Hematopoietic multipotent progenitor cell treated with erythropoietin and hydrocortisone succinate and interleukin-3 and kit ligand, for 6 days (in vitro differentiated cells): ENCODE measurements at places on chromosomes 5 and 9.

DNA sequence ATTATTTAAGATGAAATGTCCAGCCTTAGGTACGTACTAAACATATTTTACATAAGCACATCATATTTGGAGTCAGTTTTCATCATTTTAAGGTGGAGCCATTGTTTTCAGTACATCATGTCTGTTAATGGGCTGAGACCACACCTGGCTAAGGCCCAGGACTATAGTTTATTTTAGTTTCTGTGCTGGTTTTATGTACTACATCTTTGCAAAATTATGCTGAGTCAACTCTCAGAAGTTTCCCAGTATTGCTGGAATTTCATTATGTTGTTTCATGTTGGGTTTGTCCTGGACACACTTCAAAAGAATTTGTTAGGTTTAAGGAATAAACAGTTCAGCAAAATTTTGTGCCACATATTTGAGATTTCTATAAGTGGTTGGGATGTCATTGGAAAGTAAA is 171.2 kb downstream of the CCDC171 start:
- DNase-seq: no peak

DNA sequence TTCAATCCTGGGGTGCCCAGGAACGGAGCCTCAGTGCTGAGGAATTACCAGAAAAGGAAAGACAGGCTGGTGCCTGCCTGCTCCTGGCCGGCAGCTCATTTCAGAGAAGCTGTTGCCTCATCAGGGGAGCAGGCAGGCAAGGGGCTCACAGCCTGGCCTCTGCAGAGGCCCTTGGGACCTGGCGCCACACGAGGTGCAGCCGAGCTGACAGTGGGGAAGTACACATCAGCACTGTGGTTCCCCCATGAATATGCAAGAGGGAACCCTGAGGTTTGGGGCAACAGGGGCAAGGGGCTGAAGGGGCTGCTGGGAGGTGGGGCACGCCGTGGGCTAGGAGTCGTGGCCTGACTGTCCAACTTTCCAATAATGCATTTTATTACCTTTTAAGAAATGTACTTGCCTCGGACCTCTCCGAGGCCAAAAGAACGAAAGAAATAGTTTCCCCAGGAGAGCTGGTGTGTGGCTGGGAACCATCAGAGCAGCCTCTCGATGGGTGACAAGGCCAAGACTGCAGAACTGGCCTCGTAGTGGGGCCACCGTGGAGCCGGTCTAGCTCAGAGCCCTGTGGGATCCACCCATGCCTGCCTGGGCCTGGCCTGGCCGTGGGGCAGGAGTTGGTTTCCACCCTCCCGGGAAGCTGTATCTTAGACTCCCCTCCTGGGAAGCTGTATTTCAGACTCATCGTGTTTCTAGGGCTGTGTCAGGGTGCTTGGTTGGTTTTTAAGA is 198.6 kb downstream of the PAX5 start:
- DNase-seq: no peak

GRCh38 chr5:187617-188451 is 3.5 kb upstream of the LRRC14B start:
- no peak for DNase-seq

DNA sequence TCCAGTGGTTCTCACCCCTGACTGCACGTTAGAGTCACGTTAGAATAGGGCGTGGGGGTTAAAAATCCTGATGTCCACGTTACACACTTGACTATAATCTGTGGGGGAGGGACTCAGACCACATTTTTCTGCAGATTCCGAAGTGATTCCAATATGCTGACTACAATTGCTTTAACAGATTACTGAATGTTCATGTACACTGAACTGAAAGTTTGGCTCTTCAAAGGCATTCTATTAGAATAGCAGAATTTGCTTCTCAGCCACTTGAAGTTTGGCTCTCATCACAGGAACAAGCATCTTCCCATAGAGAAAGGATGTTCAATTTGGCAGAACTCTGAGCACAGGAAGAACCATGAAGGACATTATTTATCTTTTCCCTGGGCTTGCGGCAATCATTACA is 84.5 kb downstream of the HAPLN1 start:
- DNase-seq: no peak

DNA sequence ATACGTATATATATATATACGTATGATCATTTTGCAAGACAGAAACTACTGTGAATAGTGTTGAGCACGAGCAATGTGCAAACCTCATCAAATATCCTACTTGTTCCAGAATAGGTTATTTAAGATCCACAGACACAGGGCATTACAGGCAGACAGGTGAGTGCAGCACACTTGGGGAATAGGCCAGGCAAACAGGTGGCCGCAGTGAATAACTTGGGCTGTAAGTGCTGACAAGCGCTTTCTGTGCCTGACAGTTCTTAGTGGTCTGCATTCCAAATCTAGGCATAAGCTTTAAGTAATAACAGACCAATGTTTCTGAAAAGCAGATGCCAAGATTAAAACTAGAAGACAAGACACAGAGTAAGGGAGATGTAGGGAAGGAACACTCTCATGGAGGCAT is 77.9 kb downstream of the LHFPL2 start:
- DNase-seq: no peak

GRCh38 chr5:180860273-180860886 is 696 bp downstream of the ZFP62 start:
- DNase-seq: peak; percentile 89

GRCh38 chr5:96410013-96410412 is 23.0 kb downstream of the PCSK1 start:
- DNase-seq: no peak

DNA sequence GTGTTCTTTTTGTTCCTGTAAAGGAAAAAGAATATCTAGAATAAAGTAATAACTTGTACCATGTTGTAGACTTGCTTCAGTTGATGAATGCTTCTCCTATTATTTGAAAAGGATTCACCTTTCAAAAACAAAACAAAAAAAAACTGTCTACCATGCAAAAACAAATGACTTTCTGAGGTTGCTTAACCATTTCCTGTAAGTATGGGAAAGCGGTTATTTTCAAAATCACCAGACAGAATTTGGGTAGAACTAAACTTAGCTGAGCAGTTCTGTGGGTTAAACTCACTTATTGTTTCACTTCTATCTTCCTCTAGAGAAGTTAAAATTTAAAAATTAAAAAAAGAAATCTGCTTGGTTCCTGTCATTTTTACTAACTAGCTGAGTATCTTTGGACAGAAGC is 25.2 kb downstream of the LNPEP start:
- DNase-seq: peak; percentile 68

DNA sequence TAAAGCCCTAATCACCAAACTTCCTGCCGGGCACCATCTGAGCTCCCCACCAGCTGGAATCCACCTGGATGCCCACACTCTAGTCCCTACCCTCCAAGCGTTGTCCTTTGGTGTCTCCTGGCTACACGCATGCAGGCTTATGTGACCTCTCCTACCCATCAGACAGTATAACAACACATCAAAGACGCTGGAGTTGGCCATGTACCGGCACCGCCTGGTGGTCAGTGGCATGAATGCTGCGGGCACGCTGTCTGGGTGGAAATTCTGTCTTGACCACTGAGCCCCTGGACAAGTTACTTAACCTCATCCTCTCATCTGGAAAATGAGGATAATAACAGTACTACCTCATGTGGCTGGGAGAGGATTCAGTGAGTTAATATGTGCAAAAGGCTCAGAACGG is 23.4 kb upstream of the CORO2A start:
- peak; percentile 48 for DNase-seq
